ENCODE measurements at places on chromosomes 7 and 10.

DNA sequence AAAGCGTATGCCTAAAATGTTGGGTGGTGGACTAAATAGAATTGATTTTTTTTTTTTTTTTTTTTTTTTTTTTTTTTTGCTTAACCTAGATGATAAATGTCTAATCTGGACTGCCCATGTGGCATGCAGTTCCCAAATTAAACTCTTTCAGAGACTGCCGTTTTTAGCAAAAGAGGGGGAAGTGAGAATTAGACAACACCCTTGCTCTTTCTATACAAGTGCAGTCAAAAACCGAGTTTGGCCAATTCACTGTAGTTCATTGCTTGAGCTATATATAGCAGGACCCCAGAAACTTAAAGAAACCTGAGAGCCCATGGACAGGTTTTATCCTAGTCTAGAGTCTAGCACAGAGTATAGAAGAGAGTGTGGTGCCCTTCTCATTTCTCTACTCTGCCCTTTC is 141.9 kb downstream of the GRM3 start:
- no peak for DNase-seq

DNA sequence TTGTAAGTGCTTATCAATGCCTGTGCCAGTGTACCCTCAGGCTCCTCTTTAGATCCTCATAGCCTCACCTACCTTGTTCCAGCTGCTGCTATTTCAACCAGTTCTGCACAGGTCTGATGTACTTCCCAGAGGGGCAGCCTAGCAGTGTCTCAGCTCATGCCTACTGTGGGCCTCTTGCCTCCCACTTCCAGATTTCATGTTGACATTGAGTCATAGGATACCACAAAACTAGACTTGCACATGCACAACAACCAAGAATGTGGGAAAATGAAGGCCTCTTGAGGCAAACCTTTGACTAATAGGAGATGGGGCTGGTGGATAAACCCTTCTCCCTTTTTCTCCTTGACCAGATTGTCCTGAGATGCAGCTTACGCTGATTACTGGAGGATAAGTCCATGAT is 31.0 kb downstream of the PON3 start:
- DNase-seq = no peak

GRCh38 chr7:26298472-26299058 is 6.9 kb downstream of the SNX10 start:
- DNase-seq = no peak

DNA sequence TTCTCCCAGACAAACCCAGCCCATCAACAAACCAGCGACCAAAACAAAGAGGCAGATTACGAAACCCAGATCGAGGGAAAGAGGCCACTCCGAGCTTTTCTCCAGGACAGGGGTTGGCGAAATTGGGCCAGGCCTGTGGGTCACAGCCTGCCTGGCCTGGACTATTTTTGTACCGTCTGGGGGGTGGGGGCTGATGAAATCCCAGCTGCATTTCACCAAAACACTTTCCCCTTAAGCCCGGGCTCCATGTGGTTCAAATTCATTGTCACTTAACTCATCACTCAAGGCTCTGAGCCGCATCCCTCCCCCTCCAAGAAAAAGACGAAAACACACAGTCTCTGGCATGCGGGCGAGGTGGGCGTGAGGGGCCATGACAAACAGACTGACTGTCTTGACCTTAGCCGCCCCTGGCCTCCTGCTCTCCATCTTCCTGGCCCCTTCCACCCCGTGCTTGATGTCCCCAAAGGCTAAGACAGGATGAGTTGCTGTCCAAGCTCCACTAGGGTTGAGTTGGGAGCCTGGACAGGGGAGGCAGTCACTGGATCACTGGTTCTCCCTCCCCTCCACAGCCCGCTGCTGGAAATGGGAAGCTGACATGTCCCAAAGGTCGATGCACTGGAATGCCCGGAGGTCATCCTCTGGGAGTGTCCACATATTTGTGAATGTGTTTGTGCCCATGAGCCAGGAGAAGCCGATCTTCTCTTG is 19.2 kb downstream of the TMEM270 start:
- no peak for DNase-seq

DNA sequence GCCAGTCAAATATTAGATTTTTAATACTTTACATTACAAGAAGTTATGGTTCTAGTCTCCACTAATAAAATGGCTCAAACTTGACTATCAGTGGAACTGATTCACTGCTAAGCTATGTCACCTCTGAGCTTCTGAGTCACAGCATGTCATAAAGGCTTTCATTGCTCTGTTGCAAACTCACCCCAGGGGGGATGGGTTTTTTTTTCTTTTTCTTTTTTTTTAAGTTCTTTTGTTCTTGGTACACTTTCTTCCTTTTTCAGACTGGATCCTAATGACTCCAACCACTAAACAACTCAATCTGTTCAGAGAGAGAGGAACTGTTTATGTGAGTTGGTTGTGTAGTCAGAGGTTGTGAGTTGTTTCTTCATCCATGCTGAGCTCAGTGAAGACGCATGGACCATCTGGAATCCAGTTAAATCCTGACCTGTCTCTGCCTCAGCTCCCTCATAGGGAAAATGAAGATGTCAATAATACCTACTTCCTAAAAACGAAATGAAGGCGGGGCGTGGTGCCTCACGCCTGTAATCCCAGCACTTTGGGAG is 11.0 kb downstream of the MYOF start:
- DNase-seq = no peak

- no peak for DNase-seq
Observed at GRCh38 chr10:33233221-33233620, 101.2 kb downstream of the NRP1 start.

DNA sequence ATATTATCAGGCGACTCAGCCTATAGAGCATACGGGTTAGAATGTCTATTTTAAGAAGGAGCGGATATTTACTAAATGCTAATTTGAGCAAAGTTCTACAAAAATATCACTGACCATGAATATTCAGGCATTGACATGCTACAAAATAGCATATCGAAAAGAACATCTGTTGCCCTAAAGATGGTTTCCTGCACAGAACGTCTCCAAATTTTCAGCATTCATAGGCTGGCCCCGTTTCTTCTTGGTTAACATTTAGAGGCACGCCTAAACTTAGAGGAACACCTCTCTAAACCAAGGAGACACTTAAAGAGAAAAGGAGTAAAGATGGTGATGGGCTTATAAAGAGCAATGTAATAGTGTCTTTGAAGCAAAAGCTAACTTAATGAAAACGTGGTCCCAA is 1.3 kb upstream of the MINPP1 start:
- DNase-seq = no peak
